ENCODE measurements at places on chromosomes 6 and 20.

DNA sequence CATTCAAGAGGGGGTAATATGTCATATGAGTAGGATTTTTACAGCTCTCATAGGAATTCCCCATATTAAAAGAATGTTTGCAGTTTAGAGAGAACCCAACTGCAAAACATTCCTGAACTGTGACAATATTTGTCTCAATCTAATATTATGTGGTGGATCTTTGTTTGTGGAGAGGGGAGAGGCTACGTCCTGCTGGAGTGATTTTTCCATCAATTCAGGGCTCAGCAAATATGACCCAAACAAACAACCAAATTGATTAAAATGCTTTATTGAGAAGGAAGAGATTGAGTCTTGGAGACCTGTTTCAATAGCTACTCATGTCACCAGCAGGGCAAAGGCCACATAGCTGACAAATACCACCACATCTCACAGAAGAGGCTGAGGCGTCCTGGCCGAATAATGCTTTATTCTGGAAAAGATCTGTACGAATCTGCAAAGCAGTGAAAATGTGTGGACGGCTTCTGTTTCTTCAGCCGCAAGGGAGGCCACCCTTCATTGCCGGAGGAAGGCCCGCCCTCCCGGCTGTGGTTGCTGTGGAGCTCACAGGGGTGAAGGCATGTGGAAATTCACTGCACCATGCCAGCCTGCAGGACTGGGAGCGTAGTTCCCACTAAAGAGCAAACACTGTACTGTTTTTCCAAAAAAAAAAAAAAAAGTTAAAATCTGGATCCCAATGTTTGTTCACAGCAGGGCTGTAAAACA lies 89.7 kb upstream of the QKI start:
- DNase-seq = peak; percentile 33

- no peak for DNase-seq
Observed at GRCh38 chr6:136085370-136086115, 164.6 kb downstream of the MTFR2 start.

GRCh38 chr20:32891491-32891890 lies 32.8 kb downstream of the EFCAB8 start:
- no peak for DNase-seq

- DNase-seq = peak; percentile 49
Observed at GRCh38 chr6:35496036-35496840, 641 bp downstream of the TEAD3 start.

DNA sequence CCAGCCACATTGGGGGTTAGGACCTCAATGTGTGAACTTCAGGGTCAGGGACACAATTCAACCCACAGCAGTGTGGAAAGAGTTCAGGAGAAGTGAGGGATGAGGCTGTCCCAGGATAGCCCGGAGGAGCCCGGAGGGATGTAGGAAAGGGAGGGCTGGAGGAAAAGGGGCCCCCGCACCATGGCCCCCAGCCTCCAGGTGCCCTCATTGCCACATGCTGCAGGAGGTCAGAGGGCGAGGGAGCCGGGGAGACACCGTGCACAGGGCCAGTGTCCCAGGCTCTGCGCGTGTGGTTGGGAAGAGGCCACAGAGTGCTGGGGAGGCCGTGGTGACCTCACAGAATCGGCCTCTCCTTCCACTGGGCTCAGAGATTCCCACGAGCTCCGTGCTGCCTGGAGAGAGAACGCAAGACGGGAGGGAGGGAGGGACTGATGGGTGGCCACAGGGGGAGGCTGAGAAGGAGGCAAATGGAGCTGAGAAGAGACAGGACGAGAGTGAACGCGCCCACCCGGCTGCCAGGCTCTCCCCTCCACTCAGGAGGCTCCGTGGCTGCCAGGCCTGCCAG lies 215.1 kb downstream of the DLL1 start:
- DNase-seq = no peak

- DNase-seq = no peak
Observed at GRCh38 chr20:41259309-41259708, 58.2 kb downstream of the ZHX3 start.

GRCh38 chr6:35251949-35252348 lies 7.6 kb upstream of the ZNF76 start:
- DNase-seq = no peak

DNA sequence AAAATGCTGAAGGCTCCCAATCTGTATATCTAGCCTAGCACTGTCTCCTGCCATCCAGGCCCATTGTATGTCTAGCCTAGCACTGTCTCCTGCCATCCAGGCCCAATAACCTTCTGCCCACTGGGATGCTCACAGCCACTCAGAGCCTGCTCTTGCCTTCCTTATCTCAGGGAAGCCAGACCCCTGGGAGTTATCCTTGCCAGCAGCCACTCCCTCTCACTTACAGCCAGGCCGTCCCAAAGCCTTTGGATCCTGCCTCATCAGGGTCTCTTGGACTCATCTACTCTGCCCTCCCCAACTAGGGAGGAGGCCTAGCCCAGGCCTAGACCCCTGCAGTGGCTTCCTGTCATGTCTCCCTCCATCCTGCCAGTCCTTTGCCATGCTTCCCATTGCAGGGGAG lies 37.3 kb downstream of the KIF3B start:
- no peak for DNase-seq

- DNase-seq = no peak
Observed at GRCh38 chr20:33009214-33010132, 2.0 kb downstream of the BPIFB2 start.

GRCh38 chr20:35463455-35464300 lies 8.3 kb downstream of the CEP250 start:
- peak; percentile 59 for DNase-seq

- no peak for DNase-seq
Observed at GRCh38 chr6:108947114-108947854, 99.1 kb downstream of the ARMC2 start.

GRCh38 chr20:46108435-46108841 lies 9.7 kb upstream of the CD40 start:
- DNase-seq = no peak

DNA sequence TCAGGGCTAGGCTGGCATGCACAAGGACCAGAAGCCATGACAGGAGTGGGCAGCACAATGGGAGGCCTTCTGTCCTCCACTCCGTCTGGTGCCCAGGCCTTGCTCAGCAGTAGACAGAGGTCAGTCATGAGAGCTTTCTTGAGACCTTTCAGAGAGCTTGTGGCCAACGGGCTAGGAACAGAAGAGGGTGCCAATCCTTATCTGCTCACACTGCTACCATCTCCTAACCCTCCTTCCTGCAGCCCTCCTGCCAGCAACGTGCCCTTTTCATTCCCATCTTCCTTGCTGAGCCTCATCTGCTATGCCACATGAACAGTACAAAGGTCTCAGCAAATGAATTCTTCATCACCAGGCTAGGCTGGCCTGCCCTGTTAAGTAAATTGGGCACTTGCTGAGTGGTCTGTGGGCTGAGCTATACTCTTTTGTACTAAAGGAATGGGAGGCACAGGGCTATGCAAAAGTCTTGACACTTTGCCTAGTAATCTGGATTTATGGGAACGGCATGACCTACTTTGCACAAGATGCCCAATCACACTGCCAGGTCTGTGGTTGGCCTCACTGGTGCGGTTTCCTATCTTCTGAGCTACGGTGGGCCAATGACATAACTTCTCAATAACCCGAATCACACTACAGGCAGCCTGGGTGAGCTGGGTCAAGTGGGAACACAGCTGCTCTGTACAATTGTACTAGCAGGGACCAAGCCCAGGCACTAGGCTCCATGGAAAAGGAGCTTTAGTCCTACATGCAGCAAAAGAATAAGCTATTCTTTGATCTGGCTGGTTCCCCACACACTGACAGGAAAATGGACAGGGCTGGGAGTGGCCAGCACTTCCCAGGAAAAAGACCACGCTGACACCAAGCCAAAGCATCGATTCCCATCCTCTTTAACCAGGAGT lies 47.8 kb downstream of the ELOVL5 start:
- DNase-seq = peak; percentile 6

DNA sequence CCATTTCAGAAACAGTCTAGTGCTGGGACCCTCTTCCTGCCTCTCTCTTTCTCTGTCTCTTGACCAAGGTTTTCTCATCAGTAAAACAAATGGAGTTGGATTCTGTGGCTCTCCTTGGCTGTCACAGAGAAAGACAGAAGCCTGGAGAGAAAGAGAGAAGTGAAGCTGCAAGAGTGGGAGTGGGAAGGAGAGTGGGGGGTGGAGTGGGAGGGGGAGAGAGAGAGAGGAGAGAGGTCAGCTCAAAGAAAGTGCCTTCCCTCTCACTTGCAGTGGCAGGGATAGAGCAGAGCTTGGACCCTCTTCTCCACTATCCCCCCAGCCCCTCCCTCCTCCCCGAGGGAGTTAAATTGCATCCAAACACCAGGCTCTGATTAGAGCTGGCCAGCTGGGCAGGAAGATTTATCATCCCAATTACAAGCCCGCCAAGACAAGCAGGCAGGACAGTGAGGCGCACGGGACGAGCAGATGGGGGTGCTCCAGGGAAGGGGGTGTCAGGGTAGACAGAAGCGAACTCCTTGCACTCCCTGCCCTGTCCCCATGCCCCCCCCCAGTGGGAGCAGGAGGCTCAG lies 74.3 kb downstream of the CD40 start:
- no peak for DNase-seq

DNA sequence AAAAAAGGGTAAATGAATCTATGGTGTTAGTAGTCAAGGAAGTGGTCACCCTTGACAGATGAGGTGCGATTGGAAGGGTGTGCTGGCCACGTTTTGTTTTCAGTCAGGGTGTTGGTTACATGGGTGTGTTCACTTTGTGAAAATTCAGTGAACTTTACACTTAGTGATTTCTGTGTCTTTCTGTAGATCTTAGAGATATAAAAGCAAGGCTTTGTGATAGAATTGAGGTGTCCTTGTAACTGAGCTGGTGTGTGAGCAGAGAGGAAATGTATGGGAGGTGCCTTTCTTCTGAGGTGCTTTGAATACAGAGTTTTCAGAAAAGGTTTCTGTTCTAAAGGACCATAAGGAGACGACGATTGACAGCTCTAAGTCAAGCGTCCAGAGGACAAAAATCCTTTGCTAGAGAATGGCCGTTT lies 90.5 kb downstream of the SAMD3 start:
- no peak for DNase-seq

GRCh38 chr20:51573576-51574243 lies 31.2 kb upstream of the NFATC2 start:
- DNase-seq = no peak

DNA sequence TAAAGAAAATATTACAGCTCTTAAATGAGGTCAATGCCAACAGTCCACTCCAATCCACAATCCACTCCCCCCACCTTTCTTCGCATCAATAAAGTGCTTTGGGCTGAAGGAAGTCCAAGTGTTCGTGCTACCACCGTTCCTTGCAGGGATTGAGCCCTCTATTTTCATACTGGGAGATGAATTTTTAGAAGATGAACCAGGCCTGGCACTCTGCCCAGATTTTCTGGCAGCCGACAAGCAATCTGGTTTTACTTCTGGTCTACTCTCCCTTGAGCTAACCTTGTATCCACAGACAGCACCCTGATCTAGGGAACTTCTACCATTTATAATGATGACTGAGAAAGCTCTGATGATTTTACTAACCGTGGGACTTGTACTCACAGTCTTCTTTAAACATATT lies 72.3 kb downstream of the BTBD9 start:
- DNase-seq = peak; percentile 49

Data from body of pancreas (tissue), 4 donors.